CD4-positive, alpha-beta T cell treated with Interleukin-6 for 4 hours (primary cell): ENCODE measurements at places on chromosomes 3 and 15.
A peak's percentile ranks its signal among the peaks of the same experiment; 100 is the strongest.

DNA sequence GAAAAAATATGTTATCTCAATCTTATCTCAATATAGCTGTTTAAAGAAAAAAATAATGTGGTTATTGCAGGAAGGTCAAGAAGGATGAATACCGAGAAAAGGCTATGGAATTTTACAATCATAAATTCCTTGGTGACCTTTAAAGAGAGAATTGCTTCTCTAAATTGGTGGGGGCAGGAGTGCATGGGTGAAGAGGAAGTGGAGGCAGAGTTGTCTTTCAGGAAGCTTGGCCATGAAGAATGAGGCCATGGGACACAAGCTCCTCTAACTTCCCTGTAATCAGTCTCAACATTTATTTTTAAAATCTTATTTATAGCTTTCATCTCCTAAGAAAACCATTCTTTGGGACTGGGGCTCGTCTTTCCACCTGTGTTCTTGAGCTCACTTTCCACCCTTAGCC is 22.4 kb upstream of the ALDH1A2 start:
- DNase-seq = no peak

GRCh38 chr3:98800401-98800800 is 37.3 kb downstream of the ST3GAL6 start:
- DNase-seq = no peak

- DNase-seq = no peak
Observed at GRCh38 chr3:196202516-196202970, 8.7 kb downstream of the ZDHHC19 start.

DNA sequence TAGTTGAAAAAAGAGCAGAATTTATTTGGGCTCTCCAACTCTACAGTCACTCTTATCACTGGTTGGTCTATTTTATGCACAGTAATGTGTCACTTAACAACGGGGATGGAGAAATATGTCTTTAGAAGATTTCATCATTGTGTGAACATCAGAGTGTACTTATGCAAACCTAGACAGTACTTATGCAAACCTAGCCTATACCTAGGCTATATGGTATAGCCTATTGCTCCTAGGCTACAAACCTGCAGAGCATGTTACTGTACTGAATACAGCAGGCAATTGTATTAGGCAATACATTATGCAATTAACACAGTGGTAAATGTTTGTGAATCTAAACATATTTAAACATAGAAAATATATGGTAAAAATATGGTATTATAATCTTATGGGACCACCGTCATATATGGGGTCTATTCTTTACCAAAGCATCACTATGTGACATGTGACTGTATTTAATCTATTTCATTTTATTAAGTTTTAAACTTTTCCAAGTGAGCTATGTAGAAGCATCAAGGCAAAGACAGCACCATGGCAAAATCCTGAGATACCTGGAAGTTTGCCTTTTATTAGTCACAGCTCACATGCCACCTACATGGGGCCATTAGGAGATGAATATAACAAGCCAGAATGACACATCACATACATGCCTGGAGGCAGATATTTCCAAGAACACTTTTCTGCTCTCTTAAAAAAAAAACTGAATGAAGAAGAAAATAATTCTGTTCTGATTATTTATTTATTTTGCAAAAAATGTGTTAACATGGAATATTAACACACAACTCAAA is 537.4 kb downstream of the TUSC7 start:
- no peak for DNase-seq

- no peak for DNase-seq
Observed at GRCh38 chr3:38343797-38344594, 2.6 kb upstream of the XYLB start.

GRCh38 chr3:129211772-129212171 is 28.1 kb upstream of the CNBP start:
- DNase-seq = no peak

DNA sequence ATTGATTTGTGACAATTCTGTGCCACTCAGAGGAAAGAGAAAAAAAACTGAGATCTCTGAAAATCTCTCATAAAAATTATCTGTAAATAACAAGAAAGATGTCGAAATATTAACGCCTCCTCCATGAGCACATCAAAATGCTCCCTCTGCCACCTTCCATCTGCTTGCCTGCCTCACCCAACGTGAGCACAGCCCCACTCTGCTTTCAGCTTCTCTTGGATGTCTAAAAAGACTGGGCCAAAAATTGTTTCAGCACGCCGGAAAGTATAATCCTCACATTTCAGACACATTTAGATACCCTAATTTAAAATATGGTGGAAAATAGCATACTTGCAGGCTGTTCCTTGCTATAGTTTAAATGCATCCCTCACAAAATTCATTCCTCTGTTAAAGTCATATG is 57.1 kb downstream of the ERC2 start:
- DNase-seq = no peak

DNA sequence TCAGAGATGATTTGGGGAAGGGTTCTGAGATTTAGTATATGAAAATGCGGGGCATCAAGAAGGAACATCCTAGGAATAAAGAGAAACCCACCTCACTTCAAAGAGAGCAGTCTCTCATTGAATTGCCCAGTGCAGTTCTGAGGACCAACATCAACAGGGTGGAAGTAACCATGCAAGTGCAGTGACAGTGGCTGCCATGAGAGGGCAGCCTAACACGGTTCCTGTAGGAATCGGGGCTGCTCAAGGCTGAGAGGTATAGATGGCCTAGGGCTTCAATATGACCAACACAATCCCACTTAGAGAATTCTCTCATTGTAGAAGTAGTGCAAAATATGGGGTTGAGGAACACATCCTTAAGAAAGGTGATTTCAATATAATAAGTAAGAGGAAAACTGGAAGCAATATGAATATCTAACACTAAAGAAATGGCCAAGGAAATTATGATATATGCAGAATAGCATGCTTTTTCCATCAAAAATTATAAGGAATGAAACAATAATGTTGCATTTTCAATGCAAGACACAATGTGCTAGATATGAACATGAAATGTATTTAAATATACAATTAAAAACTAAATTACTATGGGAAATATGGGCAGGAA is 51.1 kb upstream of the ARRDC4 start:
- DNase-seq = peak; percentile 55

DNA sequence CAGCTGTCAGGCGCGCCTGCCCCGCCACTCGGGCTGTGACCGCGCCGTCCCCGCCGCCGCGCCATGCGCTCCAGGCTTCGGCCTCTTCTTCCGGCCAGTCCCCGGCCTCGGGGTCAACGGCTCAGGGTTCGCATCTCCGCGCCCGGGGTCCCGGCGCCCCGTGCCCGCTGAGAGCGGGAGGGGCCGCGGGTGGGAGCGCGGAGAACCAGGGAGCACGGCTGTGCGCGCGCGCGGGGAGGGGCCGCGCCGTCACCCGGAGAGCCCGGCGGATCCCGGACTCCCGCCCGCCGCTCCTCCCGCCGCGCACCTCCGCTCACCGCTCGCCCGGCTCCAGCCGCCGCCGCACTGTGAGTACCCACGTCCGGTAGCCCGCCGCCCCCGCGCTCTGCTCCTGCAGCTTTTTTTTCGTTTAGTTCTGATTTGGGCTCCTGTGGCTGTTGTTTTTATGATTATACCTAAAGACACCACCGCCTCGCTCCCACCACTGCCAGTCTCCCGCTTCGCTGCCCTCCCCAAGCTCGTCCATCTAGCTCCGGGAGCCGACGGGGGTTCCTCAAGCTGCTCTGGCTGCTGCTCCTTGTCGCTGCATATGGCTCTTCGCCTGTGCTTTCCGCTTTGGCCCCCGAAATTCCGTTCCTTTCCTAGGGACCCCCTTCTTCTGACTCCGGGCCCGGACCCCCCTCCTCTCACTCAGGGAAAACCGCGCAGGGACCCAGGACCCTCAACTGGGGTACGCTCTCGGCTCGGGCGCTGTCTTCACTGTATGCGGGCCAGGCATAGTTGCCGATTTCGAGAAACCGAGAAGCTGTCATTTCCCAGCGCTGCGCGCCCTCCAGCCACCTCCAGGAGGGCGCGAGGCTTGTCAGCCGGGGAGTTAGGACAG is 1.8 kb upstream of the SKOR1 start:
- DNase-seq = no peak

DNA sequence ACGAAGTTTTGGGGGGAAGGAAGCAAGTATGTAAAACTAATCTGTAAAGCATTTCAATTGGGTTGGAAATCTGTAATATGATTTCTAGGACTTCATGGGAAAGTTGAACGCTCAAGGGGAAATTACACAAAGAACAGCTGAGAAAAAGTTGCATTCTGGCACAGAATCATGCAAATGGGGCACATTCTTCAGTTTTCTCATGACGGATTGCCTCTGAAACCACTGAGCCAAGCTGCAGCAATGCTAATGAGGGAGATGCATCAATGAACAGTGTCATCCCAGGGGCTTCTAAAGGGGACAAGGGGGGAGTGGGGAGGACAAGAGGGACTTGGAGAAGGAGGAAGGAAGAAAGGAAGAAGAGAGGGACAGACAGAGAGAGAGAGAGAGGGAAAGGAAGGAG is 291.4 kb upstream of the ATP11B start:
- DNase-seq = no peak

- no peak for DNase-seq
Observed at GRCh38 chr3:42063888-42064287, 27.3 kb upstream of the TRAK1 start.

- DNase-seq = no peak
Observed at GRCh38 chr3:175777495-175777894, 918.4 kb downstream of the NAALADL2 start.

GRCh38 chr3:146781606-146782005 is 176.5 kb upstream of the PLSCR5 start:
- DNase-seq = no peak

DNA sequence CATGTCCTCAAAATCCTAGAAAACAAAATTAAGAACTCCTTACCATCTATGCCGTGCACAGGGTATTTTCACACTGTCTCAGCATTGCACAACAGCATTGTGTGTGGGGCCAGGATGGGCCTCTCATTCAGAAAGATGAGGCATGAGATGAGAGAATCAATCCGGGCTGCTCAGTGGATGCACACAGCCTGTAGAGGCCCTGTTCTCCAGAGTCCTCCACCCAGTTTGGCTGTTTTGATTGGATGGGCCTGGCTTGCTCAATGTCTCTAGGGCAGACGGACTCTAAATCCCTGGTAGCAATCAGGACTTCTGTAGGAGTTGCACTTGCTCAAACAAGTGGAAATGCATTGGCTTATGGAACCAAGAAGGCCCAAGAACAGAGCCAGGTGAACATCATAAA is 20.2 kb upstream of the CPNE9 start:
- DNase-seq = no peak

DNA sequence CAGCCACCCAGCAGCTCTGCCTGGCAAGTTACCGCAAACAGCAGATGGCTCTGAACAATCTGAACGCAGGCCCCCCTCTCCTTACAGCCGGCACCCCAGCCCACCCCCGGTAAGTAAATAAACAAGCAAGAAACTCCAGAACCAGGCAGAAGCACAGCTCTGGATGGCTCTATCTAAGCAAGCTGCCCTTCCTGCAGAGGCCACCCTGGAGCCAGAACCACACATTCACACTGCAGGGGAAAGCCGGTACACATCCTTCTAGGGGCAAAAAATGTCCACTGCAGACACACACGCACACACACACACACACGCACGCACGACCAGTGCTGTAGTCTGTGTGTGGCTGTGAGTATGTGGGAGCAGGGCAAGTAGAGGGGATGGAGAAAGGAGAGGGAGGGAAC is 63.9 kb downstream of the ADCY5 start:
- DNase-seq = no peak

DNA sequence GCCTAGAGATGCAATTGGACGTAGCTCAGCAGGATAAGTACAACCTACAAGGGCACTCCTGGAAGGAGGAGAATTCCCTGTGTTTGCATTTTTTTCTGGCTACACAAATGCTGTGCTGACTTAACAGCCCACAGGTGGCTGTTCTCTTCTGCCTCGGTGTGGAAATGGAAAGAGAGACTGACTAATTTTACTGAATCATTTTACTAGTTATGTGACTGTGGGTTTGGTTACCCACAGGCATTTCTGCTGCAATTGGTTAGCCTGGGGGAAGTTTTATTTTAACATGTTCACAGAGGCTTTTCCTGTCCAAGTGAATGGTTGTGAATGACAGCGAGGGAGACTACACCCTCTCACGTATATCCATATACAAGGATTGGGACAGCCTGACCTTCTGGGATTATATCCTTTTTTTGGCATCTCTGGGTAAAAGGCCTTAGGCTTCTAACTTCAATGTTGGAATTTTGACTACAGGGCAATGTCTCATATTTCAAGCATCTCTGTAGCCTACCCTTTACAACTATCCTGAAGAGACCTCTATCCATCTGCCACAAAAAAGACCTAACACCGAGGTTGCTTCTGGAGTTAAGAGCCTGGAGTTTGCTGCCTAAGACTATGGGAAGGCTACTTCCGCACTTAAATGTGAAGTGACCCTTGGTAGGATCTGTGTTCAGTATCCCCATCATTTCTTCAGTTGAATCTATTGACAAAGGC is 67.2 kb upstream of the TP63 start:
- DNase-seq = no peak

- no peak for DNase-seq
Observed at GRCh38 chr3:37731895-37732294, 129.8 kb upstream of the CTDSPL start.

GRCh38 chr15:34311563-34311962 is 26.0 kb downstream of the SLC12A6 start:
- DNase-seq = no peak

- peak; percentile 78 for DNase-seq
Observed at GRCh38 chr3:46947981-46948791, 28.4 kb downstream of the CCDC12 start.

DNA sequence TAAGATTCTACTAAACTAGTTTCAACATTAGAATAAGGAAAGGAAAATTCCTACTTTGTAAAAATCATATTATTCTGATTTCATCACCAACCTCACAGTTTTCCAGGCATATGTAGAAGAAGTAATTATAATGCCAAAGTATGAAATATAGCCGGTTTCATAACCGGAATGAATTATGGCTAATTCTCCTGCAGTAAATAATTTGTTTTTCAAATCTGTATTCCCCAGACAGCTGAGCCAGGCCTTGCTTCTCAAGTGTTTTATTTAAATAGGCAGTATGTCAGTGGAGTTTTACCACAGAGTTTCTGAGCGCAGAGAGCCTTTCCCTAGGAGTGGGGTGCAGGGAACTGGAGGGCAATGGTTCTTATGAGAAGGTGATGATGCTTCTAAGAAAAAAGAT is 8.7 kb upstream of the CPA3 start:
- DNase-seq = no peak

DNA sequence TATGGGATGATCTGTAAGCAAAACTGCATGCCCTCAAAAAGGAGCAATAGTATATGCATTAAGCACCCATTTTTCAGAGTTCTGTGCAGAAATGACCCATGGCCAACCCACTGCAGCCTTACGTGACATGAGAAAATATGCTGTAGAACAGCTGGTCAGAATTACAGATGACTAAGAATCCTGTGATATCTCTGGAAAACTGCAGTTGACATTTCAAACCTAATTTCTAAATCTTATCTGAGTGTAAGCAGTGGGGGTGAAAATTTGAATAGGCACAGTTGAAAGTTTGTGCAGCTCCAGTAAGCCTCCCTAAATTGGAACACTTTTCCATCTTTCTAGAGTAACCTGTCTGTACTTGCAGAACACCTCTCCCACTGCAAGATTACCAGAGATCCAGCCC is 28.7 kb upstream of the COL6A6 start:
- no peak for DNase-seq

DNA sequence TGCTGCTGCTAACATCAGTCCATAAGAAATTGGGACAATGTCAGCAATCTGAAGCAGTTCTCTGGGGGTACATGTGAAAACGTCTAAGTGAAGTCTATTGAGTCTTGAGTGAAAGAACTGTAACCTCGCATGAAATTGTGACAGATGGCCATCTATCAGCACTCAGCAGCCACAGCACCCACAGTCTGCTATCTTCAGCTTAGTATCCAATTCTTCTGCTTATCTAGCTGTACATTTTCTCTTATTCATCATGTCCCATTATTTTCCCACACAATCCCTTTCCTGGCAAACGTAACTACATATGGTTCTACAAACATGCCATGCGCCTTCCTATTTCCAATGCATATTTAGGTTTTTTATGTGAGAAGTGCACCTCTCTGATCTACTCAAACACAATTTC is 629.7 kb downstream of the NTRK3 start:
- no peak for DNase-seq
